ENCODE measurements at places on chromosomes 6 and 20.

DNA sequence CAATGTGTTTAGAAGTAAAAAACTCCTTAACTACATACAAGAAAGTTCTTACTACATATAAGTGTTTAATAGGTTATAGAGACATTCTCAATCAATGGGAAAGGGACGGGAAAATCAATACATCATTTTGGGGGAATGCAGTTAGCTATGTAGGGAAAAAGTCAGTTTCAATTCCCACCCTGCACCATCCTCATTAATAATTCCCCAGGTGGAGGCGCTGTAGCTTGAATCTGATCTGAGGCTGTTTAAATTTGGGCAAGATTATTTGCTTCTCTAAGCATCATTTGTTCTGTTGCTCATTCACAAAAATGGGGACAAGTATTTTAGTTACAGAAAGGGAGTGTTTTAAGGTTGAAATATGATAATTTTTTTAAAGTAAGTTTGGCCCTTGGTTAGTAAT, 19.1 kb downstream of the OLIG3 start:
- DNase-seq: no peak

GRCh38 chr6:106966229-106966628, 8.3 kb downstream of the CD24 start:
- DNase-seq: no peak

- no peak for DNase-seq
These were observed 175.9 kb upstream of the CST7 start for GRCh38 chr20:24773168-24773567.

DNA sequence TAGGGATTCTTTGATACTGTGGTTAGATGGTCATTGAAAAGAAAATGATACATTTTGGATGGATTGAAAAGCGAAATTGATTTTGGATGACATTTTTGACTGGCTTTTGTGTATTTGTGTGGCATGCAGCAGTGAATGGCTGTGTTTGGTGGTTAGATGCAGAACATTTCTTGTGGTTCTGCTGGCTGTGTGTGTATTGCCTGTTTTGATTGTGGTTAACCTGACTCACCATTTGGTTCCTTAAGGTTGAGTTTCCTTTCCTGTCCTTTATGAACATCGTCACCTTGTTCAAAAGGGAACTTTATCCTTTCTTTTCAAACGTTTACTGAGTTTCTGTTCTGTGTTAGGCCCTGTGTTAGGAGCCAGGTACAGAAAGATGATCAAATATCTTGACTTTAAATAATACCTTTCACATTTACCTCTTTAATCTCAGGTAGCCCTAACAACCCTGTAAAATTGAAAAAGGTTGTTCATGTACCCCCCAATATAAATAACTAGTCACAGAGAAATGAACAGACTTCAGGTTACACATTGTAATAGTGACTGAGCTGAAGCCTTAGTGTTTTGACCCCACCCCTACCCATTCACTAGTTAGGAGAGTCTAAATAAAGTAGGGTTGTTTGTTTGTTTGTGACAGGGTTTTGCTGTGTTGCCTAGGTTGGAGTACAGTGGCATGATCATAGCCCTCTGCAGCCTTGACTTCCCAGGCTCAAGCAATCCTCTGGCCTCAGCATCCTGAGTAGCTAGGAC, 23.8 kb downstream of the ANKS1A start:
- no peak for DNase-seq

DNA sequence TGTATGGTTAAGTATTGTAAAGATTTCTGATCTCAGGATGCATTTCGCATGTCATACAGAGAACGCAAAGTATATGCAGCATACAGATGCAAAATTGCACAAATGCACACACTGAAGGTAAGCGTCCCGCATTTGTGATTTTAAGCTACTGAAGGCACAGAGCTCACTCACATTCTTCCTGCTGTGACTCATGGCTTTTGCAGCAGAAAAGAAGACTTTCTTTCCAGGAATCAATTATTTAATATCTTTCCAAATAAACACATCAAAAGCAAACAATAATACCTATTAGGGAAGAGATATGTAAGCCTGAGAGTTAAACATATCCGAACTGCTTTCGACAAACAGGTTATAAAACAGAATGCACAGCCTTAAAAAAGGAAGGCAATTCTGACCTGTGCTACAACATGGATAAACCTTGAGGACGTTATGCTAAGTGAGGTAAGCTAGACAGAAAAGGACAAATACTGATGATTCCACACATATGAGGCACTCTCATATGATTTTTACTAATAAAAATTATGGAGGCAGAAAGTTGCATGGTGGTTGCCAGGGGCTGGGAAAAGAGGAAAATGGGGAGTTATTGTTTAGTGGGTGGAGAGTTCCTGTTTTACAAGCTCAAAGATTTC, 109.0 kb downstream of the TFAP2A start:
- DNase-seq: no peak

- no peak for DNase-seq
These were observed 36.7 kb upstream of the PCSK2 start for GRCh38 chr20:17189976-17190695.

Data from NCI-H2081 treated with DMSO at 0.1 percent for 48 hours (cell line).